ENCODE measurements at places on chromosomes 11 and 22.

GRCh38 chr11:76592025-76592914 lies 78.3 kb downstream of the LRRC32 start:
- peak; percentile 39 for DNase-seq

GRCh38 chr11:80388130-80388529 lies 947.3 kb upstream of the TENM4 start:
- no peak for DNase-seq

GRCh38 chr11:79444923-79445322 lies 4.1 kb upstream of the TENM4 start:
- no peak for DNase-seq

- DNase-seq = no peak
Measured at GRCh38 chr11:134413043-134413825, 1.2 kb upstream of the B3GAT1 start.

- no peak for DNase-seq
Measured at GRCh38 chr11:63909591-63910506, 7.1 kb downstream of the RCOR2 start.

GRCh38 chr22:35478633-35479107 lies 62.0 kb upstream of the RASD2 start:
- DNase-seq = no peak

DNA sequence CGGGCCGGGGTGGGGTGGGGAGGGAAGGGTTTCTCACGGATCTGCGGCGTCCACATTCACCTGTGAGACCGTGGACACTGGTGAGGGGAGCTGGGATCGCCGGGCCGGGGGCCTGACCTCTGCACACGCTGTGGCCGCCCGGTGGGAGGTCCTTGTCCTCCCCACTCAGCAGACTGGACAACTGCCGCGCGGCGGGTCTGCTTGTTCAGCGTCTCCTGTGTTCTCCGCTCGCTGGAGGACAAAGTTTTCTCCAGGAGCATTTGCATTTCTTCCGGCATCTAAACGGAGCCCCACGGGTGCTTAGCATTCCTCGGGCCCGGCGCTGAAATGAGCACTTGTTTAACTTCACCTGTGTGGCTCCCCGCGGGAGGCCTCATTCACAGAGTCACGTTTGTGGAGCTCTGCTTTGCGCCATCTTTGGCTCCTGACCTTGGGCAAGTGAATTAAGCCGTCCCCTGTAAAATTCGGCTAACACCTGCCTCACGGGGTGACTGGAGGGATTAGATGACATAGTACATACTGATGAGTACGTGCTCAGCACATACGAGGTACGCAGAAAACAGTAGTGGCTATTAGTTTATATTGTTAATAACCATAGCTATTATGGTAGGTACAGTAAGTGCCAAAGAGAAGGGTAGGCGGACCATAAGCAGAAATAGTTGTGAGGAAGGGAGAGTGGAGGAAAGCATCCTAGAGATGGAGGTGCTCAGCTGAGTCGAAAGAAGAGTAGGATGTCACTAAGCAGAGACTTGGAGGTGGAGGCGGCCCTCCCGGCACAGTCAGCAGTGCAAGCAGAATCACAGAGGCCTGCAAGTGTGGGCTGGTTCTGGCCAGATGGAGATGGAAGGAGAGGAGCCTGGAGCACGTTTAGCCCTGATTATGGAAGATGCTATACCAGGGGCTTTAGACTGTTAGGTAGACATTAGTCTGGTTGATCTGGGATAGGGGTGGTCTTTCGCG lies 885 bp downstream of the TRMU start:
- DNase-seq = peak; percentile 42

- DNase-seq = no peak
Measured at GRCh38 chr22:17314487-17314886, 54.8 kb upstream of the CECR2 start.

- no peak for DNase-seq
Measured at GRCh38 chr22:46531581-46532175, 5.7 kb downstream of the CELSR1 start.

GRCh38 chr22:45742866-45743450 lies 71.3 kb downstream of the ATXN10 start:
- peak; percentile 19 for DNase-seq

DNA sequence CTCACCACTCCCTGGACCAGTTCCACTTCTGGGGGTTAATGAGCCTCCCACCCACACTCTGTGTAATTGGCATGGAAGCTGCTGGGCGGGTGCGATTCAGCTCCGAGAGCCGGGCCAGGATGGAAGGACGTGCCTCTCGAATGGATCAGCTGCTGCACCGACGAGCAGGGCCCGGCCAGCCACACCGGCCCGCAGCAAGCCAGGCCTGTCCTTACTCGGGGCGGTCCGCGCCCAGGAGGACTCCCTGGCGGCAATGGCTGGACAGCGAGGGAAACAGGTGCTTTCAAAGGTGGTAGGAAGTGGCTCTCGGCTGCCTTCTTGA lies 4.3 kb upstream of the SHISAL1 start:
- DNase-seq = no peak

GRCh38 chr22:19360300-19360792 lies 68.8 kb upstream of the CLTCL1 start:
- DNase-seq = no peak

- DNase-seq = no peak
Measured at GRCh38 chr22:24983151-24983550, 30.6 kb downstream of the KIAA1671 start.

DNA sequence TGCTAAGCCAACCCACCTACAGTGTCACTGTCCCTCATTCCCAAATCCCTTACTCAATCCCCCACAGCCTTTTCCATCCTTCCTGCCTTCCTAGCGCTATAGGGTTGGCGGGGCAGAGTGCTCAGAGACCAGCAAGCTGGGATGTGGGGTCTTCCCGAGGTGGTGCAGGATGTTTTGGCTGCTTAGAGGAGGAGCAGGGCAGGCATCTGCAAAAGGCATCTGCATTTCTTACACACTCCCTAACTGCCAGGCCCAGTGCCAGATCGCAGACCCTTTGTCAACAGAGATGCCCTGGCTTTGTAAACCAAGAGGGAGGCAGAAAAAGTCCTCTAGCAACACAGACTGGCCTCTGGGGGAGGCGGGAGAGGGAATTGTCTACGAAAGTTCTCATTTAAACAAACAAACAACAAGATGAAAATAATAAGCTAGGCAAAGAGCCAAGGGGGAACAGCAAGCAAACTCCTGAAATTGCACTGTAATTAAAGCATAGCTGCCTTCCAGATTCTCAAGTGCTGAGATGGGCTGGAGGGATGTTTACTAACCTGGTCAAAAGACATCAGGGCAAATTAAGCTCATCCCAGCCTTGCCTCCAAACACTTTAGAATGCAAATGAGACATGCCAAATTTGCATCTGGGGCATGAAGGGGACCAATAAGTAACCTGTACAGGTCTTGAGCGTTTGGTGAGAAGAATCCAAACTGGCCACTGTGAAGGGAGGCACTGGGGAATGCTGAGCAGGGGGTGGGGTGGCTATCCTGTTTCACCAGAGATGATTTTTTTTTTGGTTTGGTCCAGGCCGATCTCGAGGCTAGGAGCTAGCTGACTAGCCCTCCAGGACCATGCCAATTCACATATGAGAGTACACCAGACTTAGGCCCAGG lies 38.1 kb upstream of the ADA2 start:
- peak; percentile 71 for DNase-seq

GRCh38 chr22:23385678-23386631 lies 194.1 kb downstream of the IGLL1 start:
- DNase-seq = peak; percentile 66

DNA sequence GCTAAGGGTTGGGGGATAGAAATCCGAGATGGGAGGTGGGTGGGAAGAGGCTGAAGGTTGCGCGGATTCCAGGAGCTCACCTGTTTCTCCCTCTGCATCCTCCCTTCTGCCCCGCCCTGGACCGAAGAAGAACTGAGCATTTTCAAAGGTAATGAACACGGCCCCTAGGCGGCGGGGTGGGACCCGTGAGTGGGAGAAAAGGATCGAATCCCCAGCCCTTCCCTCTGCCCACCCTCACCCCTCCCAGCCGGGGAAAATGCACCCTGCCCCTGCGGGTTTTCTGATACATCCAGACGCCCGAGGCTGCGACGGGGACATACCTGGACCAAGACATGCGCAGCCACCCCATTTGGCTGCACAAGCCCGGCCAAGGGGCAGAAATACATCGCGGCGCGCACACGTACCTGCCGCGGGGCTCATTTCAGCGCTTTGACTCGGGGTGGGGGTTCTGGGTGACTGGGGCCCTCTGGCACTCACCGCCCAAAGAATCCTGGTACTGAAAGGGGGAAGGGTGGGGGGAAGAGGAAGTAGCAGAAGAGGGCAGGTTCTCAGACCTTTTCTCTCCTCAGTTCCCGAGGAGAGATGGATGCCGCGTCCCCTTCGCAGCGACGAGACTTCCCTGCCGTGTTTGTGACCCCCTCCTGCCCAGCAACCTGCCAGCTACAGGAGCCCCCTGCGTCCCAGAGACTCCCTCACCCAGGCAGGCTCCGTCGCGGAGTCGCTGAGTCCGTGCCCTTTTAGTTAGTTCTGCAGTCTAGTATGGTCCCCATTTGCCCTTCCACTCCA lies 6.0 kb downstream of the VSIG2 start:
- no peak for DNase-seq

- no peak for DNase-seq
Measured at GRCh38 chr22:28581016-28581415, 98.6 kb downstream of the TTC28 start.

DNA sequence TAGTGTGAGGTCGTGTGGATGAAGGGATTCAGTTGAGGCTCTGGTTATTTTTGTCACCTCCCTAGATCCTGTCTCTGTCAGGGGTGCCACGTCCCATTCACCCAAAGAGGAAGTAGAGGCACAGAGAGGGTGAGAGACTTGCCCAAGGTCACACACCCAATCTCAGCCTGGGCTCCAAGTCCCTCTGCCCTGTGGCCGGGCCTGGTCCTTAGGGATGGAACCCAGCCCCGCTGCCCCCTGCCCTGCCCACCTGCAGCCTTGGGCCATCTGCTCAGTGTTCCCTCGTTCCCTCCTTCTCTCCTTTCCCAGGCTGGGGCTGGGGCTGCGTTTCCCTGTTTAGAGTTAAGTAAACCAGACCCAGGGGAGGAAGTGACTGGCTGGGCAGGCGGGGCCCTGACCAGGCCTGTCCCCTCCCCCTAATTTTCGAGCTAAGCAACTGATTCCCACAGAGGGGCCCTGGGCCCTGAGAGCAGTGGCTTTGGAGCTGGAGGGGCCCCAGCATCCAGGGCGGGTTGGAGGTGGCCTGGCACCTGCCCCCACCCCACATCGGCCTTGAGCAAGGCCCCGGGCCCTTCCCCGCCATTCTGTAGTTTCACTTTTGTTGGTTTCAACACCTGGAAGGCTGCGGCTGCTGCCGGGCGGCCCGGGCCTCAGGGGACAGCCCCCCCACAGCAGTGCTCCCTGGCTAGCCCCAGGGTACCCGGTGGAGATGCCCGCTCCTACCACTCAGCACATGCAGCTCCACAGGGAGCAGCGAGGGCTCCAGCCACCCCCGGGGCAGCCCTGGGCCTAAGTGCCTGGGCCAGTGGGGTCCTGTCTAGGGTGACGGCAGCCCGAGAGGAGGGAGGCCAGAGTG lies 1.5 kb downstream of the TCIRG1 start:
- no peak for DNase-seq

DNA sequence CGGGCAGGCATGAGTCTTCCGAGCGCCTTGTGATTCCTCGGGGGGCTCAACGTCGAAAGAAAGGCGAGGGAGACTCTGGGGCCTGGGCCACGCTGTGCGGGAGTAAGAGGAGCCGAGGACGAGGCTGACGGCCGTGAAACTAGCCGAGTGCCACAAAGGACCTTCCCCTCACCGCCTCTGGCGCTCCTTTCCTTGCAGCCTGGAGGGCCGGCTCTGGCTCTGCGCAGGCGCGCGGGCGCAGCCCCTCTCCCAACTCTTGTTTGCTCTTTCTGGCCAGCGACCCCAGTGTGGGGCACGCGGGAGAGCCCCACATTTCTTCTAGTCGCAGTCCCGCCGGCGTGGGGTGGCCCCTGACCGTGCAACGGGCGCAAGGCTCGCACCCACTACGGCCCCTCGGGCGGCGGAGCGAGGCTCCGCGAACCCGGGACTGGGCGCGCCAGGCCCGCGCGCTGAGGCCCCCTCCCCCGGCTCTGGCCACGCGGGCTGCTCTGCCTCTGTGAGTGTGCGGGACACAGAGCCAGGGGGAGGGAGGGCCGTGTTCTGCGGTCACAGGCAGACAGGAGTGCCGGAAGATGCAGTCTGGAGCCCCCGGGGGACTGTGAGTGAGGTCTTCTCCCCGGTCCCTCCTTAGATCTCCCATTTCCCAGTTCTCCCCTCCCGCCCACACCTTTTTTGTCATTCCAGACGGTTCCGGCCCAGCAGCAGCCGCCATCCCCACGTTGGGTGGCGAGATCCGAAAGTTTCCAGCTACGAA lies 1.0 kb upstream of the TOB2 start:
- DNase-seq = peak; percentile 56

- no peak for DNase-seq
Measured at GRCh38 chr11:113384551-113384950, 3.0 kb upstream of the ANKK1 start.

DNA sequence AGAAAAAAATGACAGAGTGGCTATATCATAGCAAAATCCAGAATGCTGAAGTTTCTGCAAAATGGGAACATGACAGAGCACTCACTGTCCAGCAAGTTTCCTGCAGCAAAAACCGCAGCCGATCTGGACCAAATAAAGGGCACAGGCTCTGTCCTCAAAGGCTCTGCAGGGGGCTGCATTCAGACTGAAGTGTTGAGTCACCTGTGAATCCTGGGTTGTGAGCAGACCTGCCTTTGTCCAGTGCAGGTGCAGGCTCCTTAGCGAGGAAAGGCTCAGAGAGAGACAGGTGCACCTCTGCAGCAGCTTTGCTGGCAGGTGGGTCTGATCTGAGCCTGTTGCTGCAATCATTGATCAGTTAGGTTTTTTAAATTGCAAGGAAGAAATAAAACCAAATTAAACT lies 29.3 kb upstream of the NFAM1 start:
- DNase-seq = peak; percentile 62

DNA sequence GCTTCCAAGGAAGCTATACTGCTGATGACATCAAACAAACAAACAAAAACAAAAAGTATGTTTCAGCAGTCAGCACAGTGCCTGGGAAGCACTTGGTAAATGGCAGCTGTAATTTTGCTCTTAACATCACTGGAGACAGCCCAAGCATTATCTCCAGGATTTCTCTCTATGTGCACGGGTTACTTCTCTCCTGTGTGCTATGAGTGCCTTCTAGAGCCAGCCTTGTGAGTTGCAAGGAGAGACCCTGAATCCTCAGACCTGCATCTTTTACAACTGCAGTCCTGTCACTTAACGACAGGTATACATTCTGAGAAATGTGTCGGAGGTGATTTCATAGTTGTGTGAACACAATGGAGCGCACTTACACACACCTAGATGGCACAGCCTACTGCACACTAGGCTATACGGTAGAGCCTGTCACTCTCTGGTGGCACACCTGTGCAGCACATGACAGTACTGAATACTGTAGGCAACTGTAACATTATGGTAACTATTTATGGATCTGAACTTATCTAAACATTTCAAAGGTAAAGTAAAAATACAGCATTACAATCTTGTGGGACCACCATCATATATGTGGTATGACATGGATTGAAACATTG lies 662.5 kb upstream of the B3GAT1 start:
- peak; percentile 4 for DNase-seq

GRCh38 chr11:1519028-1520010 lies 32.7 kb upstream of the MOB2 start:
- DNase-seq = no peak

GRCh38 chr11:118605116-118605867 lies 2.1 kb upstream of the PHLDB1 start:
- DNase-seq = no peak

Measured in NCI-H2081 (cell line).